ENCODE measurements at places on chromosomes 1 and 21.

DNA sequence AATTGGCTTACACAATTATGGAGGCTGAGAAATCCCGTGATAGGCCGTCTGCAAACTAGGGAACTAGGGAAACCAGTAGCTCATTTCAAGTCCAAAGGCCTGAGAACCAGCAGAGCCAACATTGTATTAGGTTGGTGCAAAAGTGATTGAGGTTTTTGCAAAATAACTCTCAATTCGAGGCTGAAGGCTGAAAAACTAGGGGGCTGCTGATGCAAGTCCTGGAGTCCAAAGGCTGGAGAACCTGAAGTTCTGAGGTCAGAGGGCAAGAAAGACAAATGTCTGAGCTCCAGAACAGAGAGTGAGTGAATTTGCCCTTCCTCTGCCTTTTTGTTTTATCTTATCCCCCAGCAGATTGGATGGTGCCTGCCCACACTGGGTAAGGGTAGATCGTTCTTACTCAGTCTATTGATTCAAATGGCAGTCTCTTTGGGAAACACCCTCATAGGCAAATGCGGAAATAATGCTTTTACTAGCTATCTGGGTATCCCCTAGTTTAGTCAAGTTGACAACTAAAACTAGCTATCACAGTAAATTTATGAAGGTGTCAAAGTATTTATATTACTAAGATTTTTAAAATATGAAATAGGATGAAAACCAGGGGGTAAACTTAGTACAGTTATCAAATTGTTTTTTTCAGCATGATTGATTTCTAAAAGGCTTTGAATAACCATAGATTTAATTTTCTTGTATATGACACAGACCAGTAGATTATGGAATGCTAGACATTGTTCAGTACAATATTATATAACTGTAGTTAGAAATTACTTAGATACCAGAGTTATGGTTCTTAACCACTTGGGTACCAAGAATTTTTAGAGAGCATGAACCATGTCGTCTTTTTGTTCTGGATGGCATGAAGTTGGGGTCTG, 15.4 kb downstream of the RABGAP1L start:
- DNase-seq, result no peak

DNA sequence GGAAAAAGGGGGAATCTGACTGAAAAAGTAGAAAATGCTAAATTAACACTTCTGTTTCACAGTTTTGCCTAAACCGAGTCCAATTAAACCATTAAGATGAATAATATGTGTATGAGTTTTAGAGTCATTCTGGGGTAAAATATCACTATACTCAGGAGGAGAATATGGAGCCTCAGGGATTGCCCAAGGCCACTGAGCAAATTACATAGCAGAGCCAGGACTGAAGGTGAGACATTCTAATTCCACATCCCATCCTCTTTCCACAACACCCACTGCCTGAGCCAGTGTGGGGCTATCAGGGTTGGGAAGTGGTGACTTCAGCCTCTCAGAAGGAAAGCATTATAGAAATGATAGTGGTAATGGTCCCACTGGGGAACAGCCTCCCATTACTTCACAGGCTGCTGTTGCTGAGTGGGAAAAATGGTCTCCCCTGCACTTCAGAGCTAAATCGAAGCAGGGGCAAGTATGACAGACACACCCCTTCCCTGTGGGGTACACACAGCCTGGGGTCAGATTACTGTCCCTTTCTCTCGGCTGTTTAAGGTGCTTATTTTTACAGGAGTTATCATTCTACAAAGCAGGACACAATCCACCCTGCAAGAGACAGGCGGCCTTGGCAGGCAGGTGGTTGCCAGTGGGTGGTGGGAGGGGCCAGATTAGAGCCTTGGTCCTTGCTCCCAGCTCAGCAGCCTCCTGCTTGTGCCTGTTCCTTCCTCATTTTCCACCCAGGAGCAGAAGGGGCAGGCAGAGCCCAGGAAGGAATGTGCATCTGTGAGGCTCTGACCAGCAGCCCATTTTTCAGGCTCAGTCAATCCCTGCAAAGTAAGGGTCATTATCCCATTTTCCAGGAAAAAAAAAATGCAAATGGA, 9.5 kb upstream of the BCAR3 start:
- no peak for DNase-seq

DNA sequence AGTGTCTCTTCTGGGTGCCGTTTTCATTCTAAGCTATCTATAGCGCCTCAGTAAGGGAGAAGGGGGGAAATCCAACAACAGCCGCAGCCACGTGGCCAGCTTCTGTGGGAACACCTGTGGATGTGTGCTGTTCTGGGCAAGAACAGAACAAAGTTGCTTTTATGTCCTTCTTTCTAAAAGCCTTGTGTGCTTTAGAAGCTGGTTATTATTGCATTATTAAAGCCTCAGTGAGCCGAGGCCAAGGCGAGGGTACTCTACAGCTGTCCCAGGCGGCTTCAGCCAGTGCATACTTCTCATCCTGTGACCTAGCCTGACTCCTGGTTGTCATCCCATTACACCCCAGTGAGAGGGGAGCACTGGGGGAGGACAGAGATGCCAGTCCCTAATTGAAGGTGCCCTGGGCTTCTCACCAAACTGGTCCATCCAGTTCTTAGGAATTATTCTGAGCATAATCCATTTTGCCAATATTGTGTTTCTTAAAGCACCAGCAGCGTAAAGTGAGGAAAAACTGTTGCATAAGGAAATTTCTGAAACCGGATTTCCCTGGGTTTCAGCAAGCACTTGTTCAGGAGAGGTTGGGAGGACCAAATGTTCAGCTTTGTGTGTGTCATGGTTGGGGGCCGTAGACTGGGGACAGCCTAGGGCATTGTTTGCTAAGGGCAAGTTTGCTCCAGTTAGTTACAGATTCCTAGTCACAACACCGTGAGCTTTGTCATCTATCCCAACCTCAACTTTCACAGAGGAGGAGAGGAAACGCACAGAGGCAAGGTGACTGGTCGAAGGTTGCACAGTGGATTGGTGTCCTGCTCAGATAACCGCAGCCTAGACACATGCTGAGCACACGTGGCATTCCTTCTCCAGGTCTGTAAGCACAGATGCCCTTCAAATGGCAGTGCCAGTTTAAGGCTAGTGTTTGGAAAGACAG, 61.0 kb upstream of the ATP1A1 start:
- DNase-seq, result no peak

- no peak for DNase-seq
Observed at GRCh38 chr1:51214615-51215131, 21.4 kb upstream of the RNF11 start.

DNA sequence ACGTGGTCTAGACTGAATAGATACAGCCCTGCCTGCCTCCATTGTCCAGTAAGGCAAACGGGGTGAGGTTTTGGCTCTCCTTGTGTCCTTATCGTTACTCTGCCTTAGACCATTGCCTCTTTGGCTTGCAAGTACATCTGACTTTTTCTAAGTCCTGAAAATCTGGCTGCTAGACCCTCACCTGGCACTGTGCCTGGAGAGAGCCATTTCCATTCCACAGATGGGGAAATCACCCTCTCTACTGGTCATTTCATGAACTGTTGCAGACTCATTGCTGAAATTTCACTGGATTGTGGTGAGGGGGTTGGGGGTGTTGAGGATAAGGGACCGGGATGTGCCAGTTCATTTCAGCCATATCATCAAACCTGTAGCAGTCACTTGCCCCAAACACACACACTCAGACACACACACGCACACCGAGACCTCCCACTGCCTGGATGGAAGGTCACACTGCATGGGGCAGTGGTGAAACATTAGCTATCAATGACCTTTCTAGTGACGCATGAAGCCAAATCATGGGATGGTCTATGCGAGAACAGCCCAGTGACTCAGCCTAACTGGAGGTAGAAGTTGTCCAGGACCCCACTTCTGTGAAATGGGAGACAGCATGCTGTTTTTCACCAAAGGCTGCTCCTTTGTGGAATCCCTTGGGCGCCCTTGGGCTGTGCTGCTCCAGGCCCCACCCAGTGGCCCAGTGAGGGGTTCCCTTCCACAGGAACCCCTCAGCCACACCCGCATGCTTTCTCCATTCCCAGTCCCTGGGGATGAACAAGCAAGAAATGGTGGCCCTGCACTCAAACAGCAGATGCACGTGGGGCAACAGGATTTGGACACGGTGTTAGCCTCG, 34.9 kb upstream of the VASH2 start:
- DNase-seq, result no peak

DNA sequence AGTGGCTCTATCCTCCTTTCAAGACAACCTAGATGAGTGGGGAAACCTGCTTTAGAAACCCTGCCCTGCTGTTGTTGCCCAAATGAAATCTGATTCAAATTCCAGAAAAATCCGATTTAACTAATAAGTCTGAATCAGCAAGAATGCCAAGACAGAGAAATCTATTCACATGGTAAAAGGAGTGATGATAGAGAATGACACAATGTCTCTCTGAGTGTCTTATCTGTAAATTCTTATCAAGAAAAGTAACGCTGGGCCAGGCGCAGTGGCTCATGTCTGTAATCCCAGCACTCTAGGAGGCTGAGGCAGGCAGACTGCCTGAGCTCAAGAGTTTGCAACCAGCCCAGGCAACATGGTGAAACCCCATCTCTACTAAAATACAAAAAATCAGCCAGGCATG, 13.7 kb upstream of the GUCA2A start:
- no peak for DNase-seq

DNA sequence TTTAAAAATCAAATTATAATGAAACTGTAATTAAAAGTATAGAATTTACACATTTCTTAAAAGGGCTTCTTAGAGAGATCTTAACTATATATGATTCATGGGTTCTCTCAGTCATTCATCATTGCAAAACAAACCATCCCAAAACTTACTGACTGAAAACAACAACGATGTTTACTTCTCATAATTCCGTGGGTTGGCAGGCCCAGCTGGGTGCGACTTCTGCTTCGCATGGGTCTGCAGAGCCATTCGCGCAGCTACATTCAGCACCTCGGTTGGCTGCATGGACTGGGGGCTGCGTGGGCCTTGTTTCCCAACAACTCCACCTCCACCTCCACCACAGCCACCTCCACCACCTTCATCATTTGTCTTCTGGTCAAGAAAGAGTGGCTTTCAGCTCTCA, 4.0 kb downstream of the SLAMF8 start:
- DNase-seq, result no peak

GRCh38 chr1:33111965-33112364, 31.0 kb downstream of the AZIN2 start:
- DNase-seq, result no peak

DNA sequence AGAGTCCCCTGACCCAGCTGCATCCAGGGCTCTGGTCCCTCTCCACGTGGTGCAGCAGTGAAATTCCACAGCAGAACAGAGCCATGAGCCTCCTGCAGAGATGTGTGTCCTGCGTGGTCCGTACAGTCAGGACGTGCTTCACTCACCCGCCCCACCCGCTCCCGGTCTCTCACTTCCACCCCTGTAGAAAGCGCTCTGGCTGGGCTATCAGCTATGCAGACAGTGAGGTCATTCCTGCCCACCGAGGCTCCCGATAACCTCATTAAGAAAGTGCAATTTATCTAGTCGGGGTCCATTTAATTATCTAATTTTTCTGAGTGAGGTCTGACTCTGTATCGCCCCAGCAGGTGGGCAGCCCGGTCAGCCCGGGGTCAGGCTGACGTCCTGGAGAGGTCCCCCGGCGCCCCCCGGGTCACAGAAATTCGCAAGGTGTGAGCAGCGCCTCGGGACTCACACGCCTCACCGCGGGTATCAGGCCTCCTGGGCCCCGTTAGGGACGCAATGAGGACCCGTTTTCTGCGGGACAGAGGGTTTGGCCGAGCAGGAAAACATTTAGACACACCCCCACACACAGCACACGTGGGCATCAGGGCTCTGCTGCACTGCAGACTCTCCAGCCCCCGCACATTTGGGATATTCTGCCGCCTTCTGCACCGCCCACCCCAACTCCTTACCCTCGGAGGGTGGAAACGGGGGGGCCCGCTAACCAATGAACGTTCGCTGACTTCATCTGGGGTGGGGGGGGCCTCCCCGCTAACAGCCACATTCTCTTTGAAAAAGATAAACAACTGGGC, 76.7 kb downstream of the PRDM16 start:
- DNase-seq, result no peak
